ENCODE measurements at places on chromosomes 3 and 15.

DNA sequence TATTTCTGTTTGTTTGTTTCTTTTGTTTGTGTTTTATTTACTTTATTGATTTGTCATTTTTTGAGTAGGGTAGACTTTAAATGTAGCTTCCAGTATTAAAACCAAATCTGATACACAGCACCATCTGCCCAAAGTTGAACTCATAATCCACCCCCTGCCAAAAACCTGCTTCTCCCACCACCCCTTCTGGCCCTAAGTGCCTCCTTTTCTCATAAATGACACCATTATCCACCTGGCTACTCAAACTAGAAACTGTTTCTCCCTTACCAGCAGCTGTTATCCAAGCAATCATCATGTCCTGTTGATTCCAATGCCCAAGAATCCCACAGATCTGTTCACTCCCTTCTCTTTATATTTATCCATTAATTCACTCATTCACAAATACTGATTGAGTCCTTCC, 21.8 kb upstream of the PTX3 start:
- DNase-seq = no peak

GRCh38 chr3:178446059-178446458, 90.2 kb upstream of the KCNMB2 start:
- DNase-seq = no peak

GRCh38 chr3:16840101-16840424, 44.7 kb upstream of the PLCL2 start:
- DNase-seq = no peak

- no peak for DNase-seq
Observed at GRCh38 chr3:171526869-171527268, 66.7 kb upstream of the TNIK start.

DNA sequence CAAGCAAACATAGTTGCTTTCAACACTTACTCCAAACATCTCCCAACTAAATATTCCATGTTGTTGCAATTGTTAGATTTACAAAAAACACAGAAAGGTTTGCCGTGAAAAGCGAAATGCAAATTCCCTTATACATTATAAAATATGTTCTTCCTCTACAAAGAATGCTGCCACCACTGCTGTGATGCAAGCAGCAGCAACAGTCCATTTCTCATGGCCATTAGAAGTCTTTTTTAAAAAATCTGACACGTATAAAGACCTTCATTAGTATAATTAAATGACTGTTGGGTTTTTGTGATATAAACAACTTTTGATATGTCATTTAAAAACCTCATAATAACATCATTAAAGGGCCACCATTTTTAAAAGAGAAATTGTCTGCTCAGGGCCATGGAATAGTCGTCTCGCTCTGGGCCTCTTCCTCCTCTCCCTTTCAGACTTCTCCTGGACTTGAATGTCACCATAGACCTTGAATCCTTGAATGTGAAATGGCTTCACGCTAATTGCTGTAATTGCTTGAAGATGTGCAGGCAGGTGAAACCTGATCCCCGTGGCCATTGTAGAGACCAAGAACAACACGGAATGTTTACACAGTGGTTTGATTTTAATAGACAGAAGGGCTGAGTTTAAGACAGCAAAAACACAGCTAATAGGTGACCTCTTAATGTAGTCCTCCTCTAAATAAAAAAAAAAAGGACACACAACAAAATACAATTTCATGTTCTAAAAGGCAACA, 450.4 kb downstream of the FOXP1 start:
- DNase-seq = no peak

DNA sequence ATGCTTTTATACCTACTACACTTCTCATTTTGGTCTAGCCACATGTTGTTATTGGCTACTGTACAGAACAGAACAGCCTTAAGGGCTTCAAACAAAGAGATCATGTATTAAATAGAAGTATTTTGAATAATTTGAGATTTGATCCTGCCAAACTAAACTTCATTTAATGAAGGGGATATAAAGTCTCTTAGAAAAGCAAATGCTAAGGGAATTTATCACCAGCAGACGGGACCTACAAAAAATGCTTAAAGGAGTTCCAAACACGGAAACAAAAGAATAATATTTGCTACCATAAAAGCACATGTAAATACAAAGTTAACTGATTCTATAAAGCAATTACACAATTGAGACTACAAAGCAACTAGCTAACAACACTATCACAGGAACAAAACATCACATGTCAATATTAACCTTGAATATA, 23.6 kb upstream of the FMN1 start:
- DNase-seq = no peak

GRCh38 chr3:53350652-53351051, 3.3 kb upstream of the DCP1A start:
- DNase-seq = no peak

DNA sequence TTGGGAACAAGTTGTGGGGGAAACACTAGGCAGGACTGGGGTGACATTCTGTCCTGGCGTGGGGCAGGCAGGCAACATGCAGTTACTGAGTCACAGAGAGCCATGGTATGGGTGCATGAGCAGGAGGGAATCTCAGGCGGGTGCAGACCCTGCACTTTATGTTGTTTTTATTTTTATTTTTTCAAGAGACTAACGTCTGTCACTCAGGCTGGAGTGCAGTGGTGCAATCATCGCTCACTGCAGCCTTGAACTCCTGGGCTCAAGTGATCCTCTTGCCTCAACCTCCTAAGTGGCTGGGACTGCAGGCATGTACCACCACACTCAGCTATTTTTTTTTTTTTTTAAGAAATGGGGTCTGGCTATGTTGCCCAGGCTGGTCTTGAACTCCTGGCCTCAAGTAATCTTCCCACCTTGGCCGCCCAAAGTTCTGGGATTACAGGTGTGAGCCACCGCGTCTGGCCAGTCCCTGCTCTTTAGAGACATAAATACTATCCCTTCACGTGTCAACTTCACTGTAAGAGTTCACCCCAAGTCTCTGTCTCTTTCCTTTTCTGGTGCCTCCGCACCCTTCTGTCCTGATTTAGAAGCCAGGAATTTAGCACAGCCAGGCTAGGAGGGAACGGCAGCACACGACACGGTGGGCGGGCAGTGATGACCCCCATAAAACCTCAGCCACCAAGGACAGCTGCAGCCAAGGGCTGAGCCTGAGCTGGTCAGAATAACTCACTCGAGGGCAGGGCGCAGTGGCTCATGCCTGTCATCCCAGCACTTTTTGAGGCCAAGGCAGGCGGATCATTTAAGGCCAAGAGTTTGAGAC, 72.8 kb upstream of the IQSEC1 start:
- DNase-seq = no peak

DNA sequence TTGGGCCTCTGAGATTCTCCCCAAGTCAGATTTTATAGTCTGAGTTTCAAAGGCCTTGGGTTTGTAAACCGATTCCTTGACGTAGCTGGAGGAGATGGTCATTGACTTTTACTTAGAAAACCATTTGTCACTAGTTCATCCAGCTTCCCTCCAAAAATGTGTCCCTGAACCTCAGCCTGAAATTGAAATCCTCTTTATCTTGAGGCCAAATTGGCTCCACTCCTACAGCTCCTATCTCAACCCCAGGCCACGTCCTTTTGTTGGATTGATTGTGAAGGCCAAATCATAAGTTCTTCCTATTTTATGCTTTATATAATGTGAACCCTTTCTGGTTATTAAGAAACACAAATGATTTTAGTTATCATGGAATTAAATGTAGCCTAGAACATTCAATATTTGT, 193.9 kb upstream of the SUCLG2 start:
- no peak for DNase-seq

- no peak for DNase-seq
Observed at GRCh38 chr3:192890347-192891335, 27.0 kb downstream of the MB21D2 start.

GRCh38 chr3:188240189-188240981, 86.4 kb downstream of the LPP start:
- DNase-seq = no peak

GRCh38 chr3:195601382-195601781, 17.6 kb upstream of the APOD start:
- no peak for DNase-seq

- no peak for DNase-seq
Observed at GRCh38 chr3:86152620-86153019, 838.3 kb downstream of the VGLL3 start.

Data from activated naive CD4-positive, alpha-beta T cell treated with anti-CD3 and anti-CD28 coated beads, Interleukin-2, amount 50 U/mL, for 72 hours (primary cell).